ENCODE measurements at places on chromosomes 16 and 17. TPM values are rescaled to one million over a fixed set of nuclear protein-coding genes. Genes with fewer than 3 reads are reported as not detected.

Gene ABCC6
- 17.7 TPM for polyA plus RNA-seq

Gene DLG4
- 35.4 TPM for polyA plus RNA-seq

Gene YBX2
- 3.5 TPM for polyA plus RNA-seq

Gene KRTAP9-2
- not detected for polyA plus RNA-seq

- DNase-seq: no peak
Observed at GRCh38 chr17:20968913-20969616, 73.7 kb downstream of the USP22 start.

DNA sequence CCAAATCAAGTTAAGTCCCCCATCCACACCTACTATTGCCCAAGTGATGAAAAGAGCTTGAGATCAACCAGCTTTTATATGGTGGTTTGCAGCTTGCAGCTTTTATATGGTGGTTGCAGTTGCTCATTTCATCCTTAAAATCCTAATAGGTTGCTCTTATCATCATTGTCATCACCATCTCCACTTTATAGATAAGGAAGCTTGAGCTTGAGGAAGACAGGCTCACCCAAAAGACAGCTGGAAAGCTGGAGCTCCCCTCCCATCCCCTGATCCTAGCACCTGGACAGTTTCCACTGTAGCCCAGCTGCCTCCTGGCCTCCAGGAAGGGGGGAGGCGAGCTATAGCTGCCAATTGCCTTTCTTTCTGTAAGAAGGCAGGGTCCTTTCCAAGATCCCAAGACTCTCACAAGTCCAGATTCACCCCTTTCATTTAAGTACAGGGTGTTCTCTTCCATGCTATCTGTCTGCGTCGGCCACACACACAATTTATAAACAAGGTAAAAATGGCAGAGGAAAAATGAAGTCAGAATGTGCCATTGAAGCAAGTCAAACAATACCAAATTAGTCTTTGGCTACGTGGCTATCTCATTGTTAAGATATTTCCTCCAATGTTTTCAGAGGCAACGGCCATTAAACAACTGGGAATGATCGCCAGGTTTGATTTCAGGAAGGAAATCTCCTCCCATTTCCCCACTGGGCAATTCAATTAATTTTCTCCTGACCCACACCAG lies 63.3 kb downstream of the PECAM1 start:
- no peak for DNase-seq

DNA sequence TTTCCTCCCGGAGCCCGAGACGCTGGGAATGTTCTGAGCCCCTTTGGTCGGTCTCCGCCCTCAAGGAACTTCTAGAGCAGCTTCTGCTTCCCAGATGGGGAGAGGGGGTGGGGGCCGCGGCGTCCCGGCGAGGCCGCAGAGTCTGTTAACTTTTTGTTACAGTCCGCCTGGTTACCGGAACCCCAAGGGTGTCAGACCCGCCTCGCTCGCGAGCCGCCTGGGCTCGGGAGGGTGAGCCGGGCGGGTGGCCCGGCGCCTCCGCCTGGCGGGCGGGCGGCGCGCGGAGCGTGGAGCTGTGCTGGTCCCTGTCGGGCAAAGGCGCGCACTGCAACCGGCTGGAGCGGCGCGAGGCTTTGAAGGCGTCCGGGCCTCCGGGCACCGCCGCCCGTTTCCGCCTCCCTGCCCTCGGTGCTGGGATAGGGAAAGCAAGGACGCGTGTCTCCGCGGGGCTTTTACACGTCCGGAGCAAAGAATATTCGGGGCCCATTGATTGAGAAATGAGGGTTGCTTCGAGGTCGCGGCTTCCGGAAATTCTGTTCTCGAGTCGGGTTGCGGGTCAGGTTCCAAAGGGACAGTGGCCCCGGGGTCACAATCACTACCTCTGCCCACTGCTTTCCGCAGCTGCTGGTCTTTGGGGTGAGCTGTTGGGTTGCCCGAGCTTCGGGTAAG lies 1.7 kb downstream of the HS3ST3B1 start:
- no peak for DNase-seq

DNA sequence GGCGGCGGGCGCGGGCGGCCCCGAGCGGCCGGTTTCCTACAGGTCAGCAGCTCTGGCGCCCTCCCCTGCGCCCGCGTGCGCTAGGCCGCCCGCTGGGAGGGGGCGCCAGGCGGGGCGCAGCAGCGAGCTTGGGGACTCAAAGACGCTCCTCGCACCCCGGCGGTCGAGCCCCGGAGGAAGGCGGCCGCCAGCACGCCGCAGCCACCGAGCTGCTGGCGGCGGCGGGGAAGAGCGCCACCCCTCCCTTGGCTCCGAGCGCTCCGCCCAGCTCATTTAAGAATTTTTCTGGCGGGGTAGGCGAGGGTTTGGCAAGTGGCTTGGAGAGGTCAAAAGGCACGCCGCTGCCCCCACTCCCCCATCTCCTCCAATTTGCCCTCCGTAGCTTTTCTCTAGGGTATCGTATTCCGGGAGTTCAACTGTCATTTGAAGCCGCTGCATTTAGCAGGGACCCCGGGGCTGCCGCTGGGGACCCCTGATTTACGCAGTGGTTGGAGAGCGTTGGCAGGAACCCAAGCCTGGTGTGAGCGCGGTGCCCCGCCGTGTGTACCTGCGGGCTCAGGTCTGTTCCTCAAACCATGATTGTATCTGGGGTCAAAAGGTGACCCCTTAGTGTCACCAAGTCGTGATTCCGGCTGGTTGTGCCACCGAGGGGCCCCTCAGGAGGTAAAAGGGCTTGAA lies 59.5 kb upstream of the GSE1 start:
- DNase-seq: no peak

- no peak for DNase-seq
Observed at GRCh38 chr17:42918902-42919521, 18.4 kb downstream of the G6PC1 start.
